ENCODE measurements at places on chromosomes 5 and 9.
A peak's percentile ranks its signal among the peaks of the same experiment; 100 is the strongest.

DNA sequence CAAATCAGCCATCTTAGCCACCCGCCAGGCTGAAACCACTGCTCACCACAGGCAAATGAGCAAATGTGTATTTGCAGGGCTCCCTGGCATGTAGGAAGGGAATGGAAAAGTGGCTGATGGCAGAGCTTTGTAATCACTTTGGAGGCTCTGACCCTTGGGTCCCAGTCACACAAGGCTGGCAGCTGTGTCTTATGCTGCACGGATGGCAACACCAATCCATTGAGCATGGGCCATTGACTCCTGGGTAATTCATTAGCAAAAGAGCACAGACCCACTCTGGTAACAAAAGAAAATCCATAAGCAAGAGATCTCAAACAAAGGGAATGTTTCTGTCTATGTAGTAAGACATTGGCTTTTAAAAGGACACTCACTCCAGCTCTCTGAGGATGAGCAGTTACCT lies 57.6 kb downstream of the SPOCK1 start:
- DNase-seq: no peak

DNA sequence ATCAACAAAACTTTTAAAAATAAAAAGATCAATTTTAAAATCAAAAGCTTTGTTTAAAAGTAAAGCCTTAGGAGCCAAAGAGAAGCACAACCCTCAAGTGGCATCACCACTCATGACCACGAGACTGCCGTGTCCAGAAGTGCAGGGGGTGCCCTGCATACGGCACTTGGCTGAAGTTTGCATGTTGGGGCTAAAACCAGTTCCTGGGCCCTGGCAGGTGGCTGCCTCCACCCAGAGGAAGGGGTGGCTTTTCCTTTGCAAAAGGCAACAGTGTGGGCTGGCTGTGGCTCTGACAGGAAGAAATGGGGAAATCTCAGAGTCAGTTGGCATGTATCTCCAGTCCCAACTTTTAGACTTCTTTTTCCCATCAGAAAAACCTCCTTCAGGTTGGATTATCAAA lies 15.3 kb downstream of the TRMO start:
- DNase-seq: peak; percentile 19

- DNase-seq: no peak
These were observed 236.5 kb downstream of the DMRTA1 start for GRCh38 chr9:22682961-22683699.

- DNase-seq: no peak
These were observed 410.7 kb downstream of the DMRTA1 start for GRCh38 chr9:22857316-22857715.

GRCh38 chr5:59645380-59645779 lies 248.1 kb downstream of the PDE4D start:
- no peak for DNase-seq

- DNase-seq: no peak
These were observed 135.7 kb downstream of the DOCK8 start for GRCh38 chr9:350384-350783.

- no peak for DNase-seq
These were observed 263.4 kb downstream of the SEC61B start for GRCh38 chr9:99485459-99485858.

- DNase-seq: no peak
These were observed at the start of gene SAXO1 for GRCh38 chr9:19033015-19033414. SAXO1 (minus strand) TSS chr9:19033209; CDS start chr9:19032908, 301 bp downstream.

GRCh38 chr9:81669041-81669651 lies 20.2 kb downstream of the TLE1 start:
- DNase-seq: no peak

GRCh38 chr9:104984121-104984520 lies 56.2 kb upstream of the ABCA1 start:
- no peak for DNase-seq

GRCh38 chr9:91060520-91061343 lies 259.1 kb downstream of the SYK start:
- DNase-seq: no peak

GRCh38 chr5:75265731-75266130 lies 29.1 kb upstream of the ANKRD31 start:
- DNase-seq: peak; percentile 6

GRCh38 chr5:1181451-1182359 lies 19.7 kb upstream of the SLC6A19 start:
- DNase-seq: no peak

- DNase-seq: no peak
These were observed 70.0 kb downstream of the SECISBP2 start for GRCh38 chr9:89388084-89388867.

DNA sequence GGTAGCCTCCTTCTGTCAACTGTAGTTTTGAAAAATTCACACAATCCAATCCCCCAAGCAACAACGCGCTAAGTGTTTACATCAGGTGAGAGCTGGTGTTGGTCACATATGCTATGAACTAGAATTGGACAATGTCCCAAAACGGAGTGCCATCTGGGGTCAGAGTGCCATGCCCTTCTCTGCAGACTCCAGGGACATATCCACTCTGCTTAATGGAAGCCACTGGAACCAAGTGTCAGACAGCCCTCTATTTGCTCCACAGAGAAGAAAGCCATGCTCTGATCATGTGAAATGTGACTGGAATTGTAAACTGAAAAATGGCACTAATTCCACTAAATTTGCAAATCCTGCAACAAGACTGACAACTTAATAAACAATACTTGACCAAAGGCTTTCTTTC lies 12.2 kb downstream of the ABCA1 start:
- no peak for DNase-seq

GRCh38 chr9:74016004-74016403 lies 481.1 kb upstream of the RORB start:
- DNase-seq: no peak

- DNase-seq: no peak
These were observed 81.4 kb upstream of the DAB2 start for GRCh38 chr5:39506211-39506610.

- no peak for DNase-seq
These were observed 56.0 kb downstream of the AOPEP start for GRCh38 chr9:94782355-94783101.

- no peak for DNase-seq
These were observed 12.9 kb upstream of the AOPEP start for GRCh38 chr9:94713436-94714215.

GRCh38 chr9:136711751-136712689 lies at the start of gene DIPK1B:
DIPK1B (plus strand) TSS chr9:136712572; CDS start chr9:136712666, 94 bp downstream.
- no peak for DNase-seq

DNA sequence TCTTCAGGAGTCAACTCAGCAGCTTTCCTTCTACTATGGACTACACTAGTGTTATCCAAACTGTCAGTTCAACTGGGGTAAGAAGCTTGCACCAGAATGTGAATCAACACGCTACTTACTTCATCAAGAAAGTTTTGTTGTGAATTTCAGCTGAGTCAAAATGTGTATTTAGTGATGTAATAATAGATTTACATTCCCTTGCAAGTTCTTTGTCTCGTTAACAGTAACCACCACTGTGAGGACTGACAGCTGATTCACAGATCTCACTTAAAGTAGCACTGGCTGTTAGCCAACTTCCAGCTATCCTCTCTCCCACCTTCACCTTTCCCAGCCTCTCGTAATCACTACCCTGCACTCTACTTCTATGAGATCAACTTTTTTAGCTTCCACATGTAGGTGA lies 445.3 kb downstream of the NTRK2 start:
- no peak for DNase-seq

- DNase-seq: no peak
These were observed 341.1 kb downstream of the ZSWIM6 start for GRCh38 chr5:61673007-61673735.

GRCh38 chr9:33148367-33149014 lies 18.6 kb downstream of the B4GALT1 start:
- DNase-seq: no peak

DNA sequence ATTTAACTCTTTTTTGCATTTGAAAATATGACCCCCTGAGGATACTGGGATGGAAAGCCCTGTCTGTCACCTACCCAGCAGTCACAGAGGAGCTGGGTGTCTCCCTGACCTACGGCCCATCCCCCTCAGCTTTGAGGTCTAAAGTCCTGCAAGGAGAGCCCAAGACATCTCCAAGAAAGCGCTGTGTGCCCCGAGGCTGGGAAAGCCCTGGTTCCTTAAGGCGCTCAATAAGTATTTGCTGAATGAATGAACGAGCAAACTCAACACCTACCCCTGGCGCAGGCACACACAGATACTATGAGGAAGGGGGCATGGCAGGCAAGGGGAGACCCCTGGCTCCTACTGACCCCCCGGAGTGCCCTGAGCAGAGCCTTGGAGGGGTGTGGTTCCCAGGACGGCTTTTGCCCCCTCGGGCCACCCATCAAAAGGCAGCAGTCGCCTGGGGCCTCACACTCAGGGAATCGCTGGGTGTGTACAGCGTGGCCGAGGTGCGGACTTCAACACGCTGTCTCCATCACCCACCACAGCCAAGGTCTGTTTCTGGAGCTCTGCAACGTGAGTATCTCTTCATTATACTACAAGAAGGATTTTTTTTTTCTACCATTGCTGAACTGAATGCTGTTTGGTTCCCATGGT lies 211.6 kb downstream of the ERCC6L2 start:
- DNase-seq: no peak

GRCh38 chr5:91361055-91361701 lies 21.9 kb downstream of the ARRDC3 start:
- DNase-seq: no peak

- DNase-seq: no peak
These were observed 82.9 kb downstream of the FEM1C start for GRCh38 chr5:115461506-115462290.

GRCh38 chr5:60690326-60690725 lies 9.6 kb downstream of the DEPDC1B start:
- DNase-seq: no peak

DNA sequence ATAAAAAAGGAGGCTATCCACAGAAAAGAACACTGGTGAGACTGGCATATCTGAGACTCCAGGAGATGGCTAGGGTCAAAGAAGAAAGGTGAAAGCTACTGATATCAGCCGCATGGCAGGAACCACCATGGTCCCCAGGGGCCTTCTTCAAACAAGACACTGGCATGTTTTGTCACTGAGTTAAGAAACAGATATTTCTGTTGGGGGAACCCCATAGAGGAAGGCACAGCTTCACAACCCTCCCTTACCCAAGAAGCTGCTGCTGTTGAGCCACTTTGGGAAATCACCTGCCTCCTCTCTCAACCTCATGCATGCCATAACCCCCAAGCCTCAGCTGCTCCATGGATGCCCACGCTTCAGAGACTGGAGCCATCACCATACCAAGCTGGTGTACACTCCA lies 13.3 kb upstream of the BTNL3 start:
- DNase-seq: no peak

- no peak for DNase-seq
These were observed 23.3 kb downstream of the SMIM23 start for GRCh38 chr5:171808951-171809350.

GRCh38 chr5:156332245-156332644 lies 5.3 kb downstream of the SGCD start:
- DNase-seq: no peak

GRCh38 chr9:130459941-130460669 lies 15.3 kb downstream of the ASS1 start:
- no peak for DNase-seq

DNA sequence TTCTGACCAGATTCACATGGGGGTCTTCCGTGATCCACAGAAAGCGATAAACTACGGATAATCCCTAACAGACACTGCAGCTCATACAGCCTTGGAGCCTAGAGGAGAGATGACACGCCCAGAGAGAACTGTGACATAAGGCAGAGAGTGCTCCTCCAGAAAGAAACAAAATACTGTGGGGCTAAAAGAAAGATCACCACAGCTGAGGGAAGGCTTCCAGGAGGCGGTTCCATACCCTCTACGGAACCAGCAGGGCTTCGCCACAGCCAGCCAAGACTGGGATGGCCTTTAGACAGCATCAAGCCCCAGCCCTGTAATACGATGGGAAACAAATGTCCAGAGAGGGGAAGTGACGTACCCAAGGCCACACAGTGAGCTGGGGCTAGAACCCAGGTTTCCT lies 19.3 kb downstream of the GPX3 start:
- DNase-seq: no peak

GRCh38 chr5:53019320-53019719 lies 30.2 kb downstream of the ITGA2 start:
- no peak for DNase-seq

GRCh38 chr9:1676771-1677170 lies 338.4 kb upstream of the SMARCA2 start:
- DNase-seq: no peak

DNA sequence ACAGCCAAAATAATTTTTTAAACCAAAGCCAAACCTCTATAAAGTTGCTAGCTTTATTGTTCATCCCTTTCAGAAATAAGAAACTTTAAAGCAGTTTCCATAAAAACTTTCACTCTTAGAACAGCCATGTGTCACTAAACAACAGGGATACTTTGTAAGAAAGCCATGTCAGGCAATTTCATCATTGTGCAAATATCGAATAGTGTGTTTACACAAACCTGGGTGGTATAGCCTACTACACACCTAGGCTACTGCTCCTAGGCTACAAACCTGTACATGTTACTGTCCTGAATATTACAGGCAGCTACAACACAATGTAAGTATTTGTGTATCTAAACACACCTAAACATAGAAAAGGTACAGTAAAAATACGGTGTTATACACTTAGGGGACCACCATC lies 59.9 kb downstream of the TLE1 start:
- DNase-seq: no peak

DNA sequence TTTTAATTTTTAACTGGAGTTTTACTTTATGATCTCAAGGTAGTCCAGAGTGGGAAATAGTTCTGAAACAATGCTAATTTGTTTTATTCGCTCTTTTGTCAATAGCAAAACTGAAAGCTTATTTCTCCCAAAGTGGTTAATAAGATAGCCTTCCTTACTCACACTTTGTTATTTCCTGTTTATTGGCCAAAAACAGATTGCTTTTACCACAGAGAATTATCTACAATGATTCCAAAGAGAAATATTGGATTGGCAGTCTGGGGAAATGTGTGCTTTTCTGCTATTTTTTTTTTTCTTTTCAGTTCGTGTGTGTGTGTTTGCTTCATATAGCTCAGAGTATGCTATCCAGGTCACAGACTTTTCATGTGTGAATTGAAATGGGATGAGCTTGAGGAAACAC lies 756.7 kb upstream of the RGMB start:
- DNase-seq: no peak

- DNase-seq: no peak
These were observed 259.4 kb upstream of the EFNA5 start for GRCh38 chr5:107930092-107930491.

DNA sequence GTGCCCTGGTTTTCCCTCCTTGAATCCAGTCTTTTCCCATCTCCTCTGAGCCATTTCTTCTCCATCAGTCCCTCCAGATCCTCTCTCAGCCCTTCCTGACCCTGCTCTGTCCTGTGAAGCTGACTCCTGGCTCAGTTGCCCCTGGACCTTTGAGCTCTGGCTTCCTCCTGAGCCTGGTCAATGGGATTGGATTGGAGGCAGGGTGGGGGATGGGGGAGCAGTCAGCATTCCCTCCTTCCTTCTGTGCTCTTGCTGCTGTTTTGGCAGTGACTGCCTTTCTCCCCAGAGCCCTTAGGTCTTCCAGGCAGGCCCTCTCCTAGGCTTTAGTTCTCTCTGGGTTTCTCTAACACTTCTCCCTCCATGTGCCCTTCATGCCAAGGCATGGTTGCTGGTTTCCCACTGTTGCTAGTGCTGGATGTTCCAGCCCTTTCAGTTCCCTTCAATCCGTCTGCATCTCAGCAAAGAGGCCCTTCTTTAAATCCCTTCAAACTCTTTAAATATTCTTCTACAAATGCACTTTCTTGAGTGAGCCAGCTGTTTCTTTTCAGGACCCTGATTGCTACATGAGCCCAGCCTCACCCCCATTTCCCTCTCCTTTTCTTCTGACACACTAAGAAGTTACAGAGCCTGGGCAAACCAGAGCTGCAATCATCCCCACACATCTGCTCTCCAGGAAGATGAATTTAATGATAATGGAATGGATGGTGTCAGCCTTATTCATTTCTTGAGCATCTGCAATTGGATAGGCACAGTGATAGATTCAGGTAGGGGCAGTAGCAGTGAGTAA lies 2.2 kb downstream of the TNFSF15 start:
- DNase-seq: no peak
